Type B pancreatic cell (in vitro differentiated cells): ENCODE measurements at places on chromosomes 7 and 10.

- peak overlapping the region; percentile 15 for H3K4me3 ChIP-seq
- DNase-seq, result no peak
- H3K27ac ChIP-seq, result peak overlapping the region; percentile 10
- peaks cover 3% of the 10 kb centered on the region for H3K27me3 ChIP-seq
- peaks cover 44% of the 10 kb centered on the region for H3K4me1 ChIP-seq
Observed at GRCh38 chr10:121449482-121449924, 148.7 kb downstream of the FGFR2 start.

GRCh38 chr10:104300002-104300735 lies 31.2 kb downstream of the GSTO2 start:
- DNase-seq, result no peak
- peaks cover 3% of the 10 kb centered on the region for H3K36me3 ChIP-seq
- H3K4me1 ChIP-seq, result peaks cover 30% of the 10 kb centered on the region
- no peak overlapping the region for H3K27ac ChIP-seq
- H3K27me3 ChIP-seq, result no peaks in the 10 kb centered on the region
- H3K4me3 ChIP-seq, result no peak overlapping the region

GRCh38 chr10:61779950-61780659 lies 117.4 kb downstream of the CABCOCO1 start:
- no peak for DNase-seq
- no peaks in the 10 kb centered on the region for H3K27me3 ChIP-seq

- H3K27ac ChIP-seq, result no peak overlapping the region
- H3K36me3 ChIP-seq, result no peaks in the 10 kb centered on the region
- peaks cover 32% of the 10 kb centered on the region for H3K4me1 ChIP-seq
- H3K27me3 ChIP-seq, result no peaks in the 10 kb centered on the region
Observed at GRCh38 chr10:4654496-4654895, 171.5 kb upstream of the AKR1E2 start.

DNA sequence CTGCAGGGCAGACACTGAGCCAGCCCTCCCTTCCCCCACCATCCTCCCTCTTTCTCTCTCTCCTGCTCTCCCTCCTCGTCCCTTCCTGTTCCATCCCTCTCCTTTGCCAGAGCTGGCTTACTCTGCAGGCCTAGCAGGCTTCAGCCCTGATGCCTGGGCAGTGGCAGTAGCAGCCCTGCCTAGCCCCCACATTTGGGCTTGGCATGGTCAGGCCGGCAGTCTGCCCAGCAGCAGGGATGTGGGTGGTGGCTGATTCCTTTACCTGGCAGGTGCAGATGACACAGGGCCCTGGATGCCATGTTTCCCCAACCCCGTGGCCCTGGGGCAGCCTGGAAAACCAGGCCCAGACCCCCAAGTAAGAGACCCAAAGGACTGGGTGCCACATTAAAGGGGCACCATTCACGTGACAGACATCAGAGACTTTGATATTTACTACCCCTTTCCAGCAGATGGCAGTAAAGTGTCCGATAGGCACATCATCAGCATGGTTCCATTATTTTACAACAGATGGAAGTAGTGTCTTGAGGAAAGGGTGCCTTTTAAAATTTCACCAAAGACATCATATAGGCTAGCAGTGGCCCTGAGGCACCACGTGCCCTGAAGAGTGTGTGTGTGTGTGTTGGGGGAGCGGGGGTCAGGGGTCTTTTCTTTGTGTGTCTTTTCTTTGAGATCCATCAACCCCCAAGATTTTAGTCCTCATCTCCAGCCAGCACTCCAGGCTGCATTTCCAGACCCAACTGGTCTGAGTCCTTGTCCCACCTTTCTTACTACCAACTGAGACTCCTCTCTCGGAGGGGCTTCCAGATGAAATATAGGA lies 5.9 kb downstream of the KCP start:
- peaks cover 12% of the 10 kb centered on the region for H3K4me1 ChIP-seq
- no peak overlapping the region for H3K27ac ChIP-seq
- H3K4me3 ChIP-seq, result no peak overlapping the region
- DNase-seq, result no peak
- H3K27me3 ChIP-seq, result peaks cover 24% of the 10 kb centered on the region
- H3K36me3 ChIP-seq, result no peaks in the 10 kb centered on the region

GRCh38 chr10:43336641-43337318 lies 34.7 kb upstream of the FXYD4 start:
- H3K27me3 ChIP-seq, result peaks cover 21% of the 10 kb centered on the region
- no peaks in the 10 kb centered on the region for H3K36me3 ChIP-seq
- H3K4me1 ChIP-seq, result peaks cover 5% of the 10 kb centered on the region
- H3K27ac ChIP-seq, result peak overlapping the region; percentile 65
- no peak for DNase-seq

GRCh38 chr10:8088504-8088903 lies 34.0 kb downstream of the GATA3 start:
- no peak overlapping the region for H3K27ac ChIP-seq
- no peak overlapping the region for H3K4me3 ChIP-seq
- H3K4me1 ChIP-seq, result peaks cover 4% of the 10 kb centered on the region
- no peak for DNase-seq

DNA sequence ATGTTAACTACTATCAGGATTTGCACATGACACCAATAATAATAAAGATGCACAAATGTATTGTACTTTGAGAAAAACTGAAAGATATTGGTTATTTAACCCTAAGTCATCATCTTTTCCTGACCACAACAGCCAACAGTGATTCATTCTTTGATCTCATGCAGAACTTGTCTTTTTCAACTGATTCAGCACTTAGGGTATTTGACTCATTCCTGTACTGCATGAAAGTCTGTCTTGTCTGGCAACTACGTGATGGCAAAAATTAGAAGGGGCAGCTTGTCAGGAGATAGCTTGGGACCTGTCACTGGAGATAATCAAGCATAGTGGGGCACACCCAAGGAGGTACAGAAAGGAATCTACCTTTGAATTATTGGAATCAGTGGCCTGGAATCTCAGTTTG lies 77.8 kb upstream of the LRRC17 start:
- DNase-seq, result no peak
- H3K4me3 ChIP-seq, result no peak overlapping the region
- peaks cover 26% of the 10 kb centered on the region for H3K4me1 ChIP-seq
- H3K27me3 ChIP-seq, result no peaks in the 10 kb centered on the region

DNA sequence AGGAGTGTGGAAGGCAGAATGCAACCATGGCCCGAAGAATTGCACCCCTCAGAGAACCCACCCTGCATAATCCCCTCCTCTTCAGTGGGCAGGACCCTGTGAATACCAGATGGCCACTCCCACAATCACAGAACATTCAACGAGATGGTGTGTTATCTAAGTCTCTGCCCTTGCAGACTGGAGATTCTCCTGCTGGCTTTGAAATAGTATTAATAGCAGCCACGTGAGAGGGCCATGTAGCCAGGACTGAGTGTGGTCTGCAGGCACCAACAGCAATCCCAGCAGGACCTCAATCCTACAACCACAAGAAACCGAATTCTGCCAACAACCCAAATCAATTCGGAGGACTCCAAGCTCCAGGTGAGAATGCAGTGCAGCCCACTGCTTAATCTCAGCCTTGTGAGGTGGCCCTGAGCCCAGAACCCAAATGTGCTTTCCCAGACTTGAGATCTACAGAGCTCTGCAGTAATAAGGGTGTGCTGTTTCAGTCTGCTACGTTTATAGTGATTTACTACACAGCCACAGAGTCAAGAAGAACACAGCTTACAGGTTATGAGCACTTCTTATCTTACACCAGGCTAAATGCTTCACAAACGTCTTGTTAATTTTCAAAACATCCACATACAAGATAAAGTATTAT lies 72.1 kb downstream of the VOPP1 start:
- H3K27ac ChIP-seq, result no peak overlapping the region
- no peak overlapping the region for H3K4me3 ChIP-seq
- peaks cover 5% of the 10 kb centered on the region for H3K4me1 ChIP-seq

DNA sequence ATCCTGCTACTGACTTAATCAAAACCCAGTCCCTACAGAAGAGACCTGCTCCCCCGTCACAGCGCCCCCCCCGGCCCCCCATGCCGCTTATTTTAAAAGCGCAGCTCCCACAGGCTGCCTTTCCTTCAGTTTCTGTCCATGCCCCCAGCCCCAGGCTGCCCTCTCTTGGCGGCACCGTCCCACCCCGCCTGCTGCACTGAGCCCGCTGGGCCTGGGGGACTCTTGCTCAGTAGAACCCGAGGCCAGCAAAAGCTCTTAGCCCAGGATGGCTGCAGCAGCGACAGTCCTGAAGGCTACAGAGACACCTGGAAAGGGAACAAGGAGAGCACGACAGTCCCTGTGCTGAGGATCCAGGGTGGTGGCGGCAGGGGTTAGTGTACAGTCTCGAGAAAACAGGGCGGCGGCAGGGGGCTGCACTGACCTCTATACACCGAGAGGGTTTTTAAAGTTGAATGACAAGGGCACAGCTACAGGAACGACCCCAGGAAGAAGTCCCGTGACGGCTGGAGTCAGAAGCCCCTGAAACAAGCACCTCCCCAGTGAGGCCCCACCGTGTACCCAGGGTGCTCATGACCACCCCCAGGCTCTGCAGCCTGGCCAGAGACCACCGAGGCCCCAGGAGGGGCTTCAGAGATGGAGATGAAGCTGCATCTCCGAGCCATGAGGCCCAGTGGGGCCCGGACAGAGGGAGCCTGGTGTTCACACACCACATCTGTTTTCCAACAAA lies 54.4 kb downstream of the ZRANB1 start:
- peak; percentile 47 for DNase-seq
- no peak overlapping the region for H3K4me3 ChIP-seq
- peaks cover 25% of the 10 kb centered on the region for H3K36me3 ChIP-seq
- H3K27me3 ChIP-seq, result no peaks in the 10 kb centered on the region
- H3K4me1 ChIP-seq, result no peaks in the 10 kb centered on the region

GRCh38 chr7:16025696-16026095 lies 339.2 kb upstream of the MEOX2 start:
- no peaks in the 10 kb centered on the region for H3K36me3 ChIP-seq
- no peak for DNase-seq
- peaks cover 11% of the 10 kb centered on the region for H3K4me1 ChIP-seq
- H3K27me3 ChIP-seq, result no peaks in the 10 kb centered on the region
- no peak overlapping the region for H3K27ac ChIP-seq

DNA sequence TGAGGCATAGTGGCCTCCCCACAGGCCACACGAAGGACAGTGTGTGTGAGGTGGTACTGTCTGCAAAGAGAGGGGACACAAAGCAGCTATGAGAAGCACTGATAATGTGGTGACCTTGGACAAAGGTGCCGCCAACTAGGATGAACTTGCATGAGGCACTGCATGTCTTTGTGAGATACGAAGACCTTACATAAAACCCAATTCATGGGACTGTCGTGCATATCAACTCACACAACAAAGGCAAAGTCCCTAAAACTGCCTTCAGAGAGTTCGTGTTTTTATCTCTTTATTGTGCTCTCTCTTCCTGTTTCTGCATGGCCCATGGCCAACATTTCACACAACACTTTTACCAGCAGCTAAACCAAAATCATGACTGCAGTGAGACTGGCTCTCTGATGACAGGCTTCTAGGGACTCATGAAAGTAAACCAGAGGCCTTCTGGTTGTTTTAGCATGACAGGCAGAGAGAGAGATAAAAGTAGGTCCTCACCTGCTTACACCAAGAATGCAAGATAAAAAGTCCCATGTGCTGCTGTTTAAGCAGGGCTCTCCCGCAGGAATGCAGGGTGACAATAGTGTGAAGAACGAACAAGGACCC lies 347.8 kb downstream of the ELMO1 start:
- H3K27ac ChIP-seq, result no peak overlapping the region
- H3K36me3 ChIP-seq, result no peaks in the 10 kb centered on the region
- H3K4me1 ChIP-seq, result peaks cover 5% of the 10 kb centered on the region

- DNase-seq, result no peak
- H3K4me3 ChIP-seq, result no peak overlapping the region
- peaks cover 7% of the 10 kb centered on the region for H3K4me1 ChIP-seq
Observed at GRCh38 chr10:64067009-64067606, 545.9 kb downstream of the REEP3 start.

GRCh38 chr10:30189238-30189580 lies 129.8 kb upstream of the JCAD start:
- H3K27ac ChIP-seq, result no peak overlapping the region
- H3K27me3 ChIP-seq, result no peaks in the 10 kb centered on the region
- no peaks in the 10 kb centered on the region for H3K36me3 ChIP-seq

GRCh38 chr10:98617906-98618520 lies 171.3 kb upstream of the HPS1 start:
- no peak overlapping the region for H3K4me3 ChIP-seq
- H3K4me1 ChIP-seq, result peaks cover 18% of the 10 kb centered on the region
- no peaks in the 10 kb centered on the region for H3K27me3 ChIP-seq

- peaks cover 19% of the 10 kb centered on the region for H3K36me3 ChIP-seq
- DNase-seq, result no peak
- H3K27me3 ChIP-seq, result no peaks in the 10 kb centered on the region
- H3K4me3 ChIP-seq, result peak overlapping the region; percentile 14
Observed at GRCh38 chr7:128019288-128019687, 11.9 kb downstream of the LRRC4 start.
